ENCODE measurements at places on chromosomes 5 and 9.
A peak's percentile ranks its signal among the peaks of the same experiment; 100 is the strongest.

DNA sequence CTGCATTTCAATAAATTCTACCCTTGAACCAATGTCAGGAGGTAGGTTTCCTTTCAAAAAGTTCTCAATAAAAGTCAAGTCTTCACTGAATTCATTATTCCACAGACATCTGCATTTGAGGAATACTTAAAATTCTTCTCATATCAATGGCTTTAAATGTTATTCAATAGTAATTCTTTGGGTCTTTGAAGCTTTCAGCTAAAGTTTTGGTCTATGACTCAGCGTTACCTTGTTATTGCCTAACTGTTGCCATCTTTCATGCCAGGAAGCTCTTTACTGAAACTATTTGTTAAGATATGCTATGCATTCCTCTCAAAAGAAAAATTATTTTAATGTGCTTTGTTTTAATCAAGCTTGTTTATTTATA, 170.5 kb downstream of the NNT start:
- DNase-seq = no peak

- DNase-seq = peak; percentile 67
Observed at GRCh38 chr5:157271740-157272271, 5.9 kb downstream of the CYFIP2 start.

DNA sequence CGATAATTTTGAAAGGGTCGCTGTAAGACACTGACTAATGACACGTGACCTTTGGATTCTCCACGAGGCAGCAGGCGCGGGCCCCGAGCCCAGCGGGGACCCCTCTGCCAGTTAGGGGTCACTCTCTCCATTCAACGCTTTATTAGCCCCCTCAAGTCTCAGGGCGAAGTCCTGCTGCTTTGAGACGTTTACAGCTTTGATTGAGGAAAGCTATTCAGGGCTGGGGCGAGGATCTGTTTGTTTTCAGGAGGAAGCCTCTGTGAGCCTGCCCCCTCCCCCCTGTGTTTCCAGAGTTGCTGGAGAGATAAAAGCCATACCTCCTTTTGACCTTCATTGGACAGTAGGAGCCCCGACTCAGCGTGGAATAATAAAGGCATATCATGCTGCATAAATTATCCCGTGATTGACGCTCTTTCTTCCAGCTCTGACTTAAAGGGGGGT, 31.4 kb upstream of the MSX2 start:
- DNase-seq = no peak

DNA sequence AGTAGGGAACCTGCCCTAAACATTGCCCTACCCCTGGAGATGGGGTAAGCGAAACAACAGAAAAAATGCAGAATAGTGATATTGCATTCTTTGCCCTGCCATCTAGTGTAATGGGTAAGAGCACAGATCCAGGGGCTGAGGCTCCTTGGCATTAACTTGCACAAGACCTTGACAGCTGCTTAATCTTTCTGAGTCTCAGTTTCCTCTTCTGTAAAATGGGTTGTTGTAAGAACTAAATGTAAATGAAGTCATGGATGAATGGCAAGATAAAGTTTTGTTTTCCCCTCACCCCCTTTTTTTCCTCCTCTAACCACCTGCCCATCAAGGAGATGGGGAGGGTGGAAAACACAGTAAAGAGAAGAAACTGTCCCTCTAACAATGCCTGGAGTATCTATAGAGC, 47.7 kb upstream of the ZNF366 start:
- no peak for DNase-seq

- DNase-seq = no peak
Observed at GRCh38 chr5:122694884-122695283, 80.0 kb upstream of the SNX2 start.

- DNase-seq = no peak
Observed at GRCh38 chr5:51495672-51496071, 112.4 kb downstream of the ISL1 start.

DNA sequence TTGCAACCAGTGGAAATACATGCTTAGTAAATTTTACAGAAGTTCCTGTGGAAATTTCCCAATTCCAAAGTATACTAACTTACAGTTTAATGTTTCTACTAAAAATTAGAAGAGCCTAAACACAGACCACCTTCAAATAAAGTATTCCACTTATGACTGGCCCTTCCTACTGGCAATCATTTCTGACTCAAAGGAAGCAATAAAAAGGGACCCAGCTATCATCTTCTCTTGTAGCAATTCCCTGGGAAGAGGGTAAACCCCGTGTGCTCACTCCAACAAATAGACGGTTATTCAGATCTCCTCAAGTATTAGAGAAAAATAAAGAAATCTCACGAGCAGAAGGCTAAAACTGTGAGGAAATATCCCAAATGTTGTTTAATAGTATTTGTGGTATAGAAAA, 43.3 kb downstream of the GOLPH3 start:
- DNase-seq = no peak

DNA sequence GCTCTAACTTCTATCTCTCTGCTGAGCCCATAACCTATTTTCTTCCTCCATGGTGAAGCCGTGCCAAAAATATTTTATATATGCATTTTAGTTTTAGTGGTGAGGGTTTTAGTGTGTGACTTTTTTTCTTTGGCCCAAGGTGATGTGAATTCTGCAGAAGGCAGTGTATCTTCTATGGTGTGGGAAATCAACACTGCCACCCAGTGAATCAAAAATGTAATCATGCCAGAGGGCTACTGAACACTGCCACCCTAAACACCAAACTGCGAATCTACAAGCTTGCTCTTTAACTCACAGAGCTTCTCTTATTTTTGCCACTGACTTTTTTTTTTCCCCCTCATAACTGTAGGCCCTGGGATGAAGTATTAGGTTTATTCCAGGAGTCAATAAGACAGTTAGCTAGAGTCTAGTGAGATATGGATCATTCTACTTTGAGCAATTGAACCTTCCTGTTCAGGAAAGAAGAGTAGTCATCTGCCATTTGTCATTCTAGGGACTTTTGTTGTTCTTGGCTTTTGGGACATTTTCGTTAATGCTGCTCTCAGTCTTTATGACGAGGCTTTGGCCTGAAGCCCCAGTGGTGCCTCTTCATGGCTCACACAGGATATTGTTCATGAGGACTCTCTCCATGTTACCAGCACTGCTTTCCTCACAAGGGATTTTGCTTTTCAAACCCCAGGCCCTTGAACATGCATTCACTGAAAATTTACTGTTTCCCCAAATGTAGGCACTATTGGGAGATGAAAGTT, 53.1 kb downstream of the C7 start:
- no peak for DNase-seq

DNA sequence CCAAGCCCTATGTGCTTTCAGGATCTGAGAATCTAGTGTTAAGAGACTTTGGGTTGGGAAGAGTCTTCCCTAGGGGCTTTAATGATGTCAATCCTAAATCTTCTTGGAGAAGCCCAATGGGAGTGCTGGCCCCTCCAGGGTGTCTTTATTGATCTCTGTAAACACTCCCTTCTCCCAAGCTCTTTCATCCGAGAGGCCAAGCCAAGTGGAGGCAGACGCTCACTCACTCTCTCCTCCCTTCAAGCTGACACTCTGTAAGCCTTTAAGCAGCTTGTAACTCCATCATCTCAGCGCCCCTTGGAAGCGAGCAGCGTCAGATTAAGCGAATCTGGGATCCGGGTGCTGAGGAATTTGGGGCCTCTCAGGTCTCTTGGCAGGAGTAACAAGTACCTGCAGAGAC, 37.7 kb downstream of the SPARC start:
- DNase-seq = no peak

GRCh38 chr9:133874060-133874657, 118.0 kb downstream of the VAV2 start:
- DNase-seq = no peak

All from activated CD8-positive, alpha-beta memory T cell treated with anti-CD3 and anti-CD28 coated beads for 1 hour (primary cell).